ENCODE measurements at places on chromosomes 7 and 10.

DNA sequence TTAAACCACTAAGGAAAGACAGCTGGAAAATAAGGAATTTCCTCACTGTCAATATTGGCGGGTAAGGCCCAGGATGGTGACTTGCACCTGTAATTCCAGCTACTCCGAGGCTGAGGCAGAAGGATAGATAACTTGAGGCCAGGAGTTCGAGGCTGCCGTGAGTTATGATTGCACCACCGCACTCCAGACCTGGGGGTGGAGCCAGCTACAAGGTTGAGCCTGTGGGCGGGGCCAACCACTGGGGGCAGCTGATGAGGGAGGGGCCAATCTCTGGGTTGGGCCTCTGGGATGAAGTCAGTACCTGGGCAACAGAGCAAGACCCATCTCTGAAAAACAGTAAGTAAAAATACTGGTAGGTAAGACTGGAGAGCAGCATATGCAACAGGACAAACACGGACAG, 80.1 kb upstream of the ADO start:
- DNase-seq = no peak

DNA sequence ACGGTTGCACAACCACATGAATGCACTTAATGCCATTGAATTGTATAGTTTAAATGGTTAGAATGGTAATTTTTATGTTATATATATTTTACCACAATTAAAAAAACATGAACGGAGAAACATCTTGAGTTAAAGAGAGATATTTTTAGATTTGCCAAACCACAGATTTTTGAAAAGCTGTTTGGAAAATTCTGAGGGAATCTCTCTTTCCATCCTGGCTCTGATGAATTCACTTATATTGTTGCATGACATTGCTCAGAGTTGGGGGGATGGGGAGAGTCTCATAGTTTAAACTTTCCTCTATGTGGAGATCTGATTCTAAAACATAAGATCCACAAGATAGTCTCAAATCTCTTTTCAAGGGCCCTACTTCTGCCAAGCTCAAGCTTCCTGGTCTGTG, 275.0 kb upstream of the NPVF start:
- DNase-seq = no peak

DNA sequence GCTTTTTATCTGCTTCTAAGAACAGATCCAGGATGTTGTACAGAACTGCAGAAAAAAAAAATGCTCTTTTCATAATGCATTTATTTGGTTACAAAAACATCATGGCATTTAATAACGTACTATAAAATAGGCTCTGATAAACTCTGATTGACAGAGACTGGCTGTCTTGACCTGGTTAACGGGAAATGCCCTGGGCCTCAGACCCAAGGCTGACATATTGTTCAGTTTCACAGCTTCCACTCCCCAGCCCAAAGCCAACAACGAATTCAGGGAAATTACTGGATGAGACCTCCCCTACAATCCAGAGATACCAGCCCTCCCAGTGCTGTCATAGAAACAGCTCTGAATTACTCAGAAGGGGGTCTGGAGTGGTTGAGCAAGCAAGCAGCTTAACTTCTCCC, 260.1 kb downstream of the CREB5 start:
- DNase-seq = no peak

GRCh38 chr7:112547916-112548315, 67.1 kb downstream of the LSMEM1 start:
- DNase-seq = no peak

- no peak for DNase-seq
Measured at GRCh38 chr7:148447221-148447849, 143.2 kb upstream of the C7orf33 start.

DNA sequence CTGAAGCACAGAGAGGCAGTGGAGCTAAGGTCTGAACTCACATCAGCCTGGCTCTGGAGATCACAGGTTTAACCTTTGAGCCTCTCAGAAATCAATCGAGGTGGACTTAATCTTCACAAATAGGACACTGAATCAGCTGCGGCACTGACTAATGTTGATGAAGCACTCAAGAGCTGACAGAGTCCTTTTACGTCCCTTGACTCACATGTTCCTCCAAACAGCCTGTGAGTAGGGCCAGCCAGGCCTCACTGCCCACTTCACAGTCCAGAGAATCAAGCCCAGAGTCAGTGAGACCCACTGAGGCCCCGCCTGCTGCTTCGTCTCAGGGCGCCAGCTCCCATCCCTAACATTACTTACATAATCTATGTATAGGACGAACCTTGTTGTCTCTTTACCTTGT, 63.1 kb downstream of the TNS3 start:
- no peak for DNase-seq

DNA sequence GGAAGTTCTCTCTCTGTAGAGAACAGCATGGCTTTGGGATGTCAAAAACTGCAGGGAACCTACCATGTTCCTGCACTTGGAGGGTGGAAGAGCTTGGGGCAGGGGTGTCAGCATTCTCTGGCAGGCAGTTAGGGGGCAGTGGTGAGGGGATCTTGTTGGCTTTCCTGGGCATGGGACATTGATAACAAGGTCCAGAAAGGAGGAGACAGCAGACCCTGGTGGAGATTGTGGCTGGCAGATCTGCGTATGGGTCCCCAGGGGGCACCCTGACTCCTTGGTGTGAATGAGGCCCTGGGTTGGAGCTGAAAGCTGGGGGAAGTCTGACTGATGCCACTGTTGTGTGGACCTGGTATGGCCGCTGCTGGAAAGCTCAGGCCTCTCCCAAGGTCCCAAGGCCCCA, 22.9 kb upstream of the CAMK2B start:
- peak; percentile 20 for DNase-seq

DNA sequence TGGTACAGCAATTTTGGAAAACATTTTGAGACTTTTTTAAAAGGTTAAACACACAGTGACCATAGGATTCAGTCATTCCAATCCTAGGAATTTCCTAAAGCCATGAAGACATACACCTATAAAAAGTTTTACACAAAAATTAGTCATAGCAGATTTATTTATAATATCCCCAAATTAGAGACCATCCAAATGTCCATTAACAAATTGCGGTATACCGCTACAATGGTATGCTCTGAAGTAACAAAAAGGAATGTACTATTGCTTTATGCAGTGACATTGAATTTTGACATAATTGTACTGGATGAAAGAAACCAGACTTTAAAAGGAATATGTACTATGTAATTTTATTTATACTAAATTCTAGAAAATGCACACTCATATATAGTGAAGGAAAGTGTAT, 362.8 kb downstream of the HGF start:
- no peak for DNase-seq

DNA sequence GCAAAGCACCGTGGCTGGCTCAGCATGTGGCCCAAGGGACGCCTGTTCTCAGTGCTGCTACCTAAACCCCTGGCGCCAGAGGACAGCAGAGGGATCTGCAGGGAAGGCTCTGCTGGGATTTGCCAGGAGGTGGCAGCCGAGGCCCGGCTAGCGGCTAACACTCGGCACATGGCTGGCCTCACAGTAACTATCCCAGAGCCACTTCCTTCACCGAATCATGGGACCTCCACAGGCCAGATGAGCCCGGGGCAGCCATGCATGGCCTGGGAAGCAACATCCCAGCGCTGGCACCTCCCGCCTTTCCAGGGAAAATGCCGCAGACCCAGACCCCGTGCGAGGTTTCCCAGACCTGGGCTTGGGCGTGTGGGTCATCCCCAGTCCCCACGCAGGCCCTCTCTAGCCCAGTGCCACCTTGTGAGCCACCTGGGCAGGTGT, 36.4 kb downstream of the DPYSL4 start:
- peak; percentile 75 for DNase-seq

- DNase-seq = no peak
Measured at GRCh38 chr10:88531392-88532052, 51.6 kb downstream of the RNLS start.

DNA sequence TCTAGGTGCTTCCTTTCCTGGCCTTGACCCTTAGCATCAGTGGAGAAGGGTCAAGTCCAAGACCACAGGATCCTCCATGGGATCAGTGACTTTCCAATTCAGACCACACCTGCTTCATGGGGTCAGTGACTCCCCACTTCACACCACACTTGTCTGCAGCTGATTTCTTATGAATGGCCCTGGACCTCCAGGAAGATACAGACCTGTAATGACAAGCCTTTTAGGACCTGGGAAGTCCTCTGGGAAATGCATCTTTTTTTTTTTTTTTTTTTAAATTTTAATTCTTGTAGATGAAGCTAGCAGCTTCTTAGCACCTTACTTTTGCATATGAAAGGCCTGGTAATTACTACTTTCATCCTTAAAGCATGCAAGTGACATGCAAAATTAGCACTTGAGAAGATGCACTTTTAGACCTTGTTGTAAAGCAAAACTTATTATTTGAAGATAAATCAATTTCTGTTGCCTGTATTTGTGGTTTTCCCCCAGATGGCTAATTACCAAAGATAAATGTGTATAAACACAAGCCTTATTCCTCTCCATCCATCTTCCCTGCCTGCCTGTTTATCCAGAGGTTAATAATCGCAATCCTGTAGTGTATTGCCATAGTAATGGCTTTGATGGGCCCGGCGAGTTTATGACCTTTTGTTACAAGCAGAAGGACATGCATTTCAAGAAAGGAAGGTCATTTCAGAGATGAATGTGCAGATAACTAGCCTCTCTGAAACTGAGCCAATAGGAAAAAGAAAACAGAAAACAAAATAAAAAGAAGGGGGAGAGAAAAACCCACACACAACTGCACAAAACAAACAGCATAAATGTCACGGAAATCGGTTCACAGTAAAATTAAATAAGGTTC, 1018.7 kb downstream of the TYW1 start:
- DNase-seq = no peak

GRCh38 chr7:142437741-142438140, 179.9 kb upstream of the PRSS58 start:
- no peak for DNase-seq

DNA sequence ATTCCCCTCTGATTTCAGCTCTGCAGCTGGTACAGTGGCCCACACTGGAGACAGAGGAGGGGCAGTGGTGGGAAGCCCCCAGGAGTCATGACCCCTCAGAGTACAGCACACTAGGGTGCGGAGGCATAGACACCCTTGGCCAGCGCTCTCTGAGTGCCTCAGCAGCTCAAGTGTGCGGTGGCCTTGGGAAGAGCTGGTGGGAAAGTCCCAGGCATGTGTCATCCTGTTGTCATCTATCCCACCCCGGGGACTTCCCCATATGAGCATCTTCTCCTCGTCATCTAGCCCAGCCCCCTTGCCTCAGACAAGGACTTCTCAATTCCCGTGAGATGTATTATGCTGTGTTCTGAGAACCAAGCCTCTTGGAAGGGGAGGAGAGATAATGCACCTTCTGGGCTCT, 15.6 kb upstream of the PPIF start:
- DNase-seq = no peak

GRCh38 chr10:107767185-107767584, 602.7 kb upstream of the SORCS1 start:
- no peak for DNase-seq

- no peak for DNase-seq
Measured at GRCh38 chr7:24718977-24719491, 38.2 kb downstream of the GSDME start.

GRCh38 chr7:21543528-21544302, 876 bp downstream of the DNAH11 start:
- DNase-seq = no peak

GRCh38 chr7:155170331-155170730, 100.2 kb downstream of the HTR5A start:
- DNase-seq = no peak

- DNase-seq = no peak
Measured at GRCh38 chr10:35351021-35351420, 14.7 kb downstream of the CCNY start.

DNA sequence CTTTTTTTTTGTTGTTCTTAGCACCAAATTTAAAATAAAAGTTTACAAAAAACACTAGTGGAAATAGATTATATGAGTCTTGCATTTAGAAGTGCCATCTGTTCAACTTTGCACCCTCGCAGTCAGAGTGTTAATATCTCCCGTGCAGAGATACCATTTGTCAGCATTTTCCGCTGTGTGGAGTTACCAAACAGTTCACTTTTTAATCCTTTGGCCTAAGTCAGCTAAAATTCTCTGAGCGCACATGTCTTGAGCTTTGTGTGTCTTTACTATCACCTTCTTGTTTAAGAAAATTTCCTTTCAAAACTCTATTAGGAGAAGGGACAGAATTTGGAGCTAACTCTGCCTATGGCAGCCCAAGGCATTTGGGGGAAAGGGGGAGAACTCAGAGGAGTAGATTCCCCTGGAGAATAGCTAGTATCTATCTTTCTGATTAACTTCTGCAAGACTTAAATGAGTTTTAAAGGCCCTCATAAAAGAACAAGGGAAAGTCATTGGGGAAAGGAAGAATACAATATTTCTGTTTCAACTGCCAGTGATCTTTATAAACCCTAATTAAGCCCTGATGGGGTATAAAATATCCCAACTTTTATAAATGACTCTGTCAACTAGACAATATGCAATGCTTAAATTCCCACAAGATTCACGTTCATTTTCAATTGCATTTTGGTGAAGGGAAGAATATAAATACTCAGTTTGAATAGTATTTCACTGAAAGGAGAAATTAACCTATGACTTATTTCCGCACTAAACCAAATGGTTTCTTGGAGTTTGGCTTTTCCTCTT, 114.9 kb upstream of the RAB11FIP2 start:
- DNase-seq = no peak

- no peak for DNase-seq
Measured at GRCh38 chr7:132730105-132730504, 153.8 kb upstream of the PLXNA4 start.

DNA sequence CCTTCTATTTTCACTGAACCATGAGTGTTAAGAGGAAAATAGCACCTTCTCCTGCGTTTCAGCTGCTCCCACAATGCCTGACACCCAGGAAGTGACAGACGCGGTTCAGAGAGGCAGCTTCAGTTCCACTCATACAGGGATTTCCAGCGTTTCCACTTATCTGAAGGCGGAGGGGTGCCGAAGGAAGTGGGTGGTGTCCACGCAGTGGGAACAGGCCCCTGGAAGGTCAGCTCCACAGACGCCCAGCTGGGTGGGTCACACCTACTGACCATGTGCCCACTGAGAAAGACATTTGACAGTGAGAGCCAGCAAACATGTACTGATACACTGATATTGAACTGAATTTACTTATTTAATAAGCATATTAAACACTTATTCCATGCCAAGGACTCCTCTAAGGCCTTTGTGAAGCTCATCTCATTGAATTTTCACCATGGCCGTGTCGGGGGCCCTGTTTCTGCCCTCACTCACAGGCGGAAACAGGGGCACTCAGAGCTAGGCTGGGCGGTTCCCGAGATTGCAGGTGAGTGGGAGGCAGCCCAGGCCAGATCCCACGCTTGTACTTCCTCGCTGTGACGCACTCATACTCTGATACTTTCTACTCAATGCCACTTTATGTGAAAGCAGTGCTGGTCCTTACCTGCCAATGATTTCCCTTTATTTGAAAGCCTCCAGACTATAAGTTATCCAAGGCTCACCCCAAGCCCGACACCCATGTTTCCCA, 96.8 kb downstream of the TCERG1L start:
- DNase-seq = no peak
